Esophagus muscularis mucosa (tissue), 4 donors: ENCODE measurements at places on chromosomes 16 and 17.

DNA sequence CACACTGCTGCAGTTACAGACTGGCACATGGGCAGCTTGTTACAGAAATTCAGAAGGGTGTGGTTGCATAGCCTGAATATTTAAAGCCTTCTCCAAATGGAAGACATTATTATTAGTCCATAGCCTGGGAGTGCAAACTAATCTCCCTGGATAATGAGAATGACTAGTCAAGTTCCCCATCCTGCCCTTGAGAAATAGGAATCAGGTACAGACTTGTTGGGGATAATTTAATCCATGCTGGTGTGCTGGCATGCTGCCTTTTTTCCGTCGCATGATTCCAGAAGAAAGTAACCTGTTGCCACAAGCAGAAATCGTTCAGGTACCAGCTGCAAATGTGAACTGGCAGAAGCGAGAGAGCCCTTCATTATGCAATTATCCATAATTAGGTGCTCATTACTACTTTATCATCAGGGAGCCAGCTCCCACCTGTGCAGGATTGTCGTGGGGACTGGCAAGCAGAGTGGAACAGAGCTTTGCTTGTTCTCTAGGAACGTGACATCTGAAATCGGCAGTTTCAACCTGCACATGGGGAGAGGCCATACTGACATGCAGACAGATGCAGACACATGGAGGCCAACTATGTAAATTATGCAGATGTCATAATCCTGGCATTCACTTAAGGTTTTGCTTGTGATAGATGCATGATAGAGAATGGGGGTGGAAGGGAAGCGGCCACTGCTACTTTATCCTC lies 419.4 kb downstream of the PMP22 start:
- no peak for DNase-seq

DNA sequence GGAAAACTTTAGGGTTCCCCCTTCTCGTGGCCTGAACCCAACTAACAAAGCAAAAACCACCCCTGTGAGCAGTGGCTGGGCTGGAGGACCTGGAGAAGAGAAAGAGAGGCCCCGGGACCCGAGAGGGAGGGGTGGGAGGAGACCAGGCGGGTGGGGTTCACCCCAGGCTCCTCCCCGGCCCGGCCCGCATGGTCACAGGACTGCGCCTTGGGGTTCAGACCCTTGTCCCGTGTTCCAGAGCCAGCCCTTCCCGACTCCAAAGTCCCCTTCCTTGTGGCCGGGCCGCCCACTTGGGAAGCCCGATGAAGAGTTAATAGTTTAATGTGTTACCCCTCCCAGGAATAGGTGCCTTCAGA lies 852 bp downstream of the MARVELD3 start:
- DNase-seq, result no peak

- no peak for DNase-seq
These were observed 681 bp downstream of the XPO6 start for GRCh38 chr16:28210979-28211588.

GRCh38 chr16:18931756-18932155 lies 5.5 kb upstream of the SMG1 start:
- no peak for DNase-seq

GRCh38 chr16:57941016-57941664 lies 29.8 kb downstream of the CNGB1 start:
- no peak for DNase-seq

- DNase-seq, result no peak
These were observed 21.5 kb upstream of the NDRG4 start for GRCh38 chr16:58478427-58478826.

GRCh38 chr16:89565506-89566372 lies 5.3 kb downstream of the RPL13 start:
- no peak for DNase-seq

GRCh38 chr16:51666821-51667220 lies 515.8 kb upstream of the SALL1 start:
- no peak for DNase-seq

DNA sequence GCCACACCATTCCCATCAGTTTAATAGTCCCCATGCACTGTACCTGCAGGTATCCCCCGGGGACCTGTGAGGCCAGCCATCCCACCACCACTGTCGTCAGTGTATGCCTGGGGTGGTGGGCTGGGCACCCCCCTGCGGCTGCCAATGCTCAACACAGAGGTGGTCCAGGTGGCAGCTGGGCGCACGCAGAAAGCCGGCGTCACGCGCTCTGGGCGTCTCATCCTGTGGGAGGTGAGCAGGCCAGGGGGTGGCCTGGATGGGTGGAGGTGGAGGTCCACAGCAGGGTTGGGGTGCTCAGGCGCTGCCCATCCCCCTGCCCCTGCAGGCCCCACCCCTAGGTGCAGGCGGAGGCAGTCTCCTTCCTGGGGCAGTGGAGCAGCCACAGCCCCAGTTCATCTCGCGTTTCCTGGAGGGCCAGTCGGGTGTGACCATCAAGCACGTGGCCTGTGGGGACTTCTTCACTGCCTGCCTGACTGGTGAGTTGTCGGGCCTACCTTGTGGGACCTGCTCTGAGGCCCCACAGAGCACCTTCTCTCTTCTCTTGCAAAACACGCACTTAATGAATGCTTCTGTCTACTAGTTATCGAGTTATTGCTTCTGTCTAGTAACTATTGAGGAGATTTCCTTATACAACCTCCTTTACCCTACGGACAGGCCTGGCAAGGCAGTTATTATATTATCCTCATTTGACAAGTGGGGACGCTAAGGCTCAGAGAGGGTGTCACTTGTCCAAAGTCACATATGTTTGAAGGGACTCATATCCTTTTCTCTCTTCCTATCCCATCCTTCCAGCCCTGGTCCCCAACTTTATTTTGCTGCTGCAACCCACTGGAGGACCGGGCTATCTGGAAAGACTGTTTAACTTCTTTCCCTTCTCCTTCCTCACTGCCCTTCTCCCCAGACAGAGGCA lies 5.8 kb upstream of the TRAF4 start:
- DNase-seq, result no peak

DNA sequence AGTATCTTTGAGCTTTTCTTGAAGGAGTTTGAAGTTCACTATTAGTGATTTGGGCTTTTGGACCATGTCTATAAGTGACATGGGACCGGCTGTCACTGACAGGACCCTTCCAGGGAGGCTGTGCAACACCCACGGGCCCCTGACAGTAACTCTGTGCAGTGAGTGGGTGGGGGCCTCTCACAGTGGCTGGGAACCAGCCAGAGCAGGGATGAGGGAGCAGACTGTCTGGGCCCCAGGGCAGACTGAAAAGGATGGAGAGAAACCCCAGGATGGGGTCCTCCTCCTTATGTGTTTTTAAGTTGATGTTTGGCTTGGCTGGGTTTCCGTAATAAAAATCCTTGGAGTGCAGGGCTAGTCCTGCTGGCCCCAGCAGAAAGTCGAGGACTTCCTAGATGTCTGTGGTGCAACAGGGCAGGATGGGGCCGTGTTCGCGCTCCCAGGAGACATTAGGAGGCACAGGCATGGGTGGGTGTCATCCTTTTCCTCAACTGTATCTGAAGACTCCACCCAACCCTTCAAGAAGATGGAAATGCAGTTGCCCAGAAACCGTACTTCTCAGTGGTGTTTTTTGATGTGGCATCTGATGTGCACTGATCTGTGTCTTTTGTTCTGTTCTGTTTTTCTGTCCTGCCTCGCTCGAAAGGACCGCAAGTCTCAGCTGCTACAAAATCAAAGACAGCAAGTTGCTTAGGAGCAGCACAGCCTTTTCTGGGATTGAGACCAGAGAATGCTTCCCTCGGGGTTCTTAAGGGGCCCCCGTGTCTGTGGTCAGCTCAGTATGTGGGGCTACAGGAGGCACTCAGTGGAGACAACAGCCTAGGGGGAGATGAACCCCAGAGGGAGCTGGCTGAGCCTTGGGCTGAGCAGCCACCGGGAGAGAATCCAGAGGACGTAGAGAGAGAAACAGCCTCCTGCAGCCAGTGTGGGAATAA lies 24.2 kb downstream of the PLD6 start:
- no peak for DNase-seq

GRCh38 chr17:29594519-29595090 lies 1.7 kb downstream of the ANKRD13B start:
- DNase-seq, result no peak
